Esophagus squamous epithelium (tissue), 5 donors: ENCODE measurements at places on chromosomes 16 and 17.

DNA sequence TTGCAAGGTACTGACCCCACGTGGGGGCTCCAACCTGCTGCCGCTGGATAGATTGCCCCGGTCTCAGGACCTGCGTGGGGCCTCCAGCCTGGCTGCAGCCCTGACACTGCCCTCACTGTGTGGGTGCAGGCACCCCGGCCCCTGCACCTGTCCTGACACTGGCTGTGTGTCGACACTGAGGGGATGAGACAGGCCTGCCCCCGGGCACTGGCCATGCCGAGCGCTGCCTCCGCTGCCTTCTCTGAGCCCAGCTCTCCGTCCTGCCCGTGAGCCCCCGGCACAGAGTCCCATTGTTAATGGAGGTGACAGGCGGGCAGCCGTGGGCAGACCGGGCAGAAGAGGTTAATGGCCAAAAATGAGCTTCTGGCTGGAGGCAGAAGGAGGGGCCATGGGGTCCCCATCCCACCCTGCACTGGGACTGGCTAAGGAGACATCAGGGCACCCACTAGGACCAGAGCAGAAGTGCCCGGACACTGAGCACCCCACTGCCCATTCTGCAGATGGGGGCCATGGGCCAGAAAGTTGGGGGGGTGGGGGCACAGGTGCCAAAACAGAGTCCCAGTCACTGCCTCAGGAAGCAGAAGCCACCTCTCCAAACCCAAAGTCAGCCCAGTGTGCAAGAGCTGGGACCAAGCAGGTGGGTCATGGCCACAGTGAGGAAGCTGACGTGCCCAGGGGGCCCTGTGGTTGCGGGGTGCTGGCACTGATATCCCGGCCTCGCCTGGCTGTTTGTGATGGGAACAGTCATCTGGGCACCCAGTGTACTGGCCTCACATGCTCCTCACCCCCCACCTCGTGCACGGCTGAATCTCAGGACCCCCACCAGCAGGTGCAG is 2.5 kb upstream of the PRR35 start:
- peaks cover 19% of the 10 kb centered on the region for H3K27me3 ChIP-seq
- H3K4me1 ChIP-seq, result peaks cover 7% of the 10 kb centered on the region
- peaks cover under 1% of the 10 kb centered on the region for H3K36me3 ChIP-seq
- no peak for DNase-seq

DNA sequence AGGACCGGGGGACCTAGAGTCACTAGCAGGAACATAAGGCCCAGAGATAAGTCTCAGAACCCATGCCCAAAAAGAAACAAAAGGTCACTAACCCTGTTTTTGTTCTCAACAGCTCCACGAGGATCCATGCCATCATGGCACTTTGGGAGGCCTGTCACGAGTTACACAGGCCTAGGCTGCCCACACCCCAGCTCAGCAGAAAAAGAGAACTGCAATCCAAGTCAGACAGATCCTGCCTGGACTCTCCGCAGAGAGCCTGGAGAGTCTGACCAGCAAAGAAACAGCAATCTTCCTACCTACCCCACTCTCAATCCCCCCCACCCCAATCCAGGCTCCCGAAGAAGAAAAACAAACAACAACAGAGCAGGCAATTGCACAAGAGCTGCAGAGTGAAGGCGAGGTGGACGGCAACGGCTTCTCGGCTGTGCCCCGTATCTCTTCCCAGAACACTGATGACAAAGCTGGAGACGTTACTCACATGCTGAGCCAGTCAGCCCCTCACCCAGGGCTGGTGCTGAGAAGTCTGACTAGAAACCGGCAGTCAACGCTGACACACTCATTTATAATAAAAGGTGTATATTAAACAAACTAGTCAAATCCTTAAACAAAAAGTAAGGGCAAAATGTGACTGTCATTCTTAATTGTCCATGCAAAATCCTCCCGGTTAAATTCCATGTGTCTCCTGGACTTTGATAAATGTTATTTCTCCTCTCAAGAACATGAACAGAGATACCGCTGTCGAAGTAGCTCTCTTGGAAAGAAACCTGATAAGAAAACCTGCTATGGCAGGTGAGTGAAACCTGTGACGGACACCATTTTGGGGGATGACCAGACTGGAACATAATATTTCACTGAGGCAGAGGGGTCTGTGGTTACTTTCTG is 89.3 kb downstream of the SMG6 start:
- no peak for DNase-seq
- H3K4me3 ChIP-seq, result no peak overlapping the region
- H3K36me3 ChIP-seq, result no peaks in the 10 kb centered on the region
- H3K27ac ChIP-seq, result peak overlapping the region; percentile 65

DNA sequence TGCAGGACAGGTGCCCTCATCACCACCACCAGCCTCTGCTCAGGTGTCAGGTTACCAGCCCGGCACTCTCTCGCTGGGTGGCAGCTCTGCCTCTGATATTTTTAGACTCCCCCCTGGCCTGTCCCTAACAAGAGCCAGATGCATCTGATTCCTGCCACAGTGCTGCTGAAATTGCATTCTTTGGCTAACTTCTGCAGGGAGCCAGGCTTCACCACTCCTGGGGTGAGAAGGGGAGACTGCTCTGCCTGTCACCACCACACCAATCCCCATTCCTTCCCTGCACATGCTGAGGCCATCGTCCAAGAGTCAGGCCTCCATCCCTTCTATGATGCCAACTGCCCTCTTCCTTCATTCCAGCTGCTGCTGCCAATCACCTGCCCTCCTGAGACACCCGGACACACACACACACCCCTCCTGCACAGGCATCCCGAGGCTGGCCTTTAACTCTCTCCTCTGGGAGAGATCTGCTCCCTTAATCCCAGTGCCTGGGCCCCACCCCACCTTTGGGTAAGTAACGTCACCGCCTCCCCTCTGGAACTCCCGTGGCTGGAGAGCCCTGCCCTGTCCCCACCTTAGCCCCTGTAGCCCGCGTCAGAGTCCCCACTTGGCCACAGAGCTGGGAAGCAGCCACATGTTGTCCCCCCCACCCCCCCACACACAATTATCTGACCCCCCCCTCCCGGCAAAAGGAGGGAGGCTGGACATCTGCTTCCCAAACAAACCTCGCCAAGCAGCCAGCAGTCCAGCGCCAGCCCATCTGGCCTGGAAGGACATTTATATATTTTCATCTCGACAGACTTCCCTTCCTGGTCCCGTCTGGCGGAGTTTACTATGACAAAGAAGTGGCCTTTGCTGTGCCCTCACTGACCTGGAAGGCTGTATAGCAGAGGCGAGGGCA is 2.8 kb downstream of the EMP2 start:
- H3K36me3 ChIP-seq, result no peaks in the 10 kb centered on the region
- peak overlapping the region; percentile 93 for H3K4me3 ChIP-seq
- no peaks in the 10 kb centered on the region for H3K27me3 ChIP-seq
- H3K27ac ChIP-seq, result peak overlapping the region; percentile 97
- H3K4me1 ChIP-seq, result peaks cover 37% of the 10 kb centered on the region

DNA sequence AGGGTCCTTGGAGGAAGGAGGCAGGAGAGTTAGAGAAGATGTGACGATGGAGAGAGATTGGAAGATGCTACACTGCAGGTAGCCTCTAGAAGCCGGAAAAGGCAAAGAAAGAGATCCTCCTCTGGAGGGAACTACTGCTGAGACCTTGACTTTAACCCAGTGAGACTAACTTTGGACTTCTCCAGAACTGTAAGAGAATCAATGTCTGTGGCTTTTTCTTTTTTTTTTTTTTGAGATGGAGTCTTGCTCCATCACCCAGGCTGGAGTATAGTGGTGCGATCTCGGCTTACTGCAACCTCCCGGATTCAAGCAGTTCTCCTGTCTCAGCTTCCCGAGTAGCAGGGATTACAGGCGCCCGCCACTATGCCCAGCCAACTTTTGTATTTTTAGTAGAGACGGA is 8.7 kb downstream of the BCL7C start:
- no peak overlapping the region for H3K27ac ChIP-seq
- no peaks in the 10 kb centered on the region for H3K27me3 ChIP-seq
- DNase-seq, result no peak
- peaks cover 3% of the 10 kb centered on the region for H3K4me1 ChIP-seq

DNA sequence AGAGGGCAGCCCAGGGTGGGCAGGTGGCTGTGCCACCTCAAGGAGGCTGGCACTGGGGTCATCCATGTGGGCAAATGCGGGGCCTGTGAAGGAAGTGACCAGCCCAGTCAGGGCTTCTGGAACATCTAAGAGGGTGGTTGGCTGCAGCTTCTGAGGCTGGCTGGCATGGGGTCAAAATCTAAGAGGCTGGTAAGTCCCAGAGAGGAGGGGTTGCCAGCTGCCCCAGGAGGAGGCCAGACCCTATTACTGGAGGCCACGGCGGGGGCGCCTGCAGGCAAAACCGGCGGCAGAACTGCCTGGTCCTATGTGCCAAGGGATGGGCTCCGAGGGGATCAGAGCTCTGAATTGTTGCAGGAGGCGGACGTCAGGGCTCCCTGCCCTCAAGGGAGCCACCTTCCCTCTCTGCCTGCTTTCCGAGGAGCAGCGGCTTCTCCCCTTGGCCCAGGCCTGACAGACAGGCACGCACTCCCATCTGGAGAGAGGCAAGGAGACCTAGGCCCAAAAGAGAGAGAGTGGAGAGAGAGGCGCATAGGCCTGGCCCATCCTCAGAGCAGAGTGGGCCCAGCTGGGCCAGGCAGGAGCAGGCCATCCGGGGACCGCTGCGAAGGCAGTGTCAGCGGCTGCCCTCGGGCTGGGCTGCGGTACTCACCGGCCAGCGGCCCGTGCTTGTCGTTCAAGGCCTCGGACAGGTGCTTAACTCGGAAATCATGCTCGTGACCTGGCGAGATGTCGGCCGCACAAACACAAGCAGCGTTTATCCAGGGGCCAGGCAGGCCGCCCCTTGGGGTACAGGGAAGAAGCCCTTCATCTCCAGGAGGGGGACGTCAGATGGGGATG is 10.9 kb downstream of the ZACN start:
- DNase-seq, result no peak
- peaks cover 32% of the 10 kb centered on the region for H3K4me1 ChIP-seq
- peaks cover 72% of the 10 kb centered on the region for H3K36me3 ChIP-seq
- no peak overlapping the region for H3K27ac ChIP-seq
- no peak overlapping the region for H3K4me3 ChIP-seq
- no peaks in the 10 kb centered on the region for H3K27me3 ChIP-seq

GRCh38 chr16:86848821-86849220 is 270.5 kb downstream of the FOXL1 start:
- H3K4me1 ChIP-seq, result peaks cover 10% of the 10 kb centered on the region
- no peak overlapping the region for H3K4me3 ChIP-seq
- no peak for DNase-seq
- no peak overlapping the region for H3K27ac ChIP-seq
- H3K36me3 ChIP-seq, result no peaks in the 10 kb centered on the region

GRCh38 chr16:27879601-27880247 is 183.8 kb downstream of the GSG1L start:
- H3K27ac ChIP-seq, result no peak overlapping the region
- no peak for DNase-seq
- no peak overlapping the region for H3K4me3 ChIP-seq

GRCh38 chr16:66521951-66522771 is 27.8 kb downstream of the TK2 start:
- peak overlapping the region; percentile 87 for H3K27ac ChIP-seq
- H3K4me1 ChIP-seq, result peaks cover 38% of the 10 kb centered on the region
- no peak overlapping the region for H3K4me3 ChIP-seq

- peaks cover 23% of the 10 kb centered on the region for H3K27me3 ChIP-seq
- no peak for DNase-seq
- H3K4me3 ChIP-seq, result no peak overlapping the region
Observed at GRCh38 chr17:34760931-34761495, 181.6 kb downstream of the TMEM132E start.

DNA sequence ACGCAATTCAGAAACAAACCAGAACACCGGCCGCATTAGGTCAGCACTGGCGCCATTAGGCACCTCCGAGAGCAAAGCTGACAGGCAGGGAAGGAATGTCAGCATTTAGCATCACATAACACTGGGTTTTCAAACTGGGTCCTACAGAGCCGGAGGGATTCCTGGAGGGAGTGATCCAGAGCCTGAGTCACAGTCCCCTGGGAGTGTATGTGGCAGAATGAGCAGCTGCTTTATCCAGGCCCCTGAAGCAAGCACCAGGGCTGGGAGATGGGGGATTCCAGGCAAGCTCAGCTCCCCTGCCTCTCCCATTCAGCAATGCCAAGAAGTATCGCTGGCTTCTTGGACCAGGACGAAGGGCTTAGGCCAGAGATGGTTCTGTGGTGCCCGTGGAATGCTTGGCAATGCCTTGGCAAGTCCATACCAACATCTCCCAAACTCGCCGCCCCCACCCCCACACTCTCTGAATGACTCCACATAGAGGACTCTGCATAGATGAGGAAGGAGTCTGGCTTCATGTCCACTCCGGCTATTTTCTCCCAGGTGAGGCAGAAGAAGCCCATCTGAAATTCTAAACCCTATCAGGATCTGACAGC is 20.4 kb downstream of the GAS7 start:
- DNase-seq, result no peak
- H3K27me3 ChIP-seq, result no peaks in the 10 kb centered on the region
- H3K36me3 ChIP-seq, result no peaks in the 10 kb centered on the region

DNA sequence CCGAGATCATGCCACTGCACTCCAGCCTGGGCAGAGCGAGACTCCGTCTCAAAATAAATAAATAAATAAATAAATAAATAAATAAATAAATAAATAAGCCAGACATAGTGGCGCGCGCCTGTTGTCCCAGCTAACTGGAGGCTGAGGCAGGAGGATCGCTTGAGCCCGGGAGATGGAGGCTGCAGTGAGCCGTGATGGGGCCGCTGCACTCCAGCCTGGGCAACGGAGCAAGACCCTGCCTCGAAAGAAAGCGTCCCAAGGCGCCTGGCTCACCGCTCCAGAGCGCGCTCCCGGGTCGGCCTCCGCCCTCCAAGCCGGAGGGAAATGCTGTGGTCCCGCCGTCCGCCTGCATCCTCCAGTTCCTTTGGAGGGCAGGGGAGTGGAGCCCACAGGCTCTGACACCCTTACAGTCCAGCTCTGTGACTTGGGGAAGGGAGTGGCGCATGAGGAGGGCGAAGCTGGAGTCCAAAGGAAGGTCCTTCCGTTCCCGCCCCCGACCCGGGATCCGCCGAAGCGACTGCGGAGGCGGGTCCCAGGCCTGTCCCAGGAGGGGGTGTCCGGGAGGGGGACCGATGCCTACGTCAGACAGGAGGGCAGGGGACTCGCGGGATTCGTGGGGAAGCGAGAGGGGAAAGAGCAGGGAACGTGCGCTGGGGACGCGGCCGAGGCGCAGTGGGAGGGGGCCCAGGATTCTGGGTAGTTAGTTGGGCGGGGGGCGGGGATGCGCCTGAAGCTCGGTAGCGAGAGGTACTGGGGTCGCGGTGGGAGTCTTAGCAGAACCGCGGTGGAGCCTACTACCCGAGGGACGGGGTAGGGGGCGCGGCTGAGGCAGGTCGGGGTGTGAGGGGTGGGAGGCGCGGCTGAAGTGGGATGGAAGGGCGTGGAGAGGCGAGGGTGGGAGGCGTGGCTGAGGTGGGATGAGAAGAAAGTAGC is 8.4 kb upstream of the TRPV2 start:
- peak overlapping the region; percentile 54 for H3K4me3 ChIP-seq
- H3K4me1 ChIP-seq, result peaks cover 4% of the 10 kb centered on the region
- peak overlapping the region; percentile 71 for H3K27ac ChIP-seq

DNA sequence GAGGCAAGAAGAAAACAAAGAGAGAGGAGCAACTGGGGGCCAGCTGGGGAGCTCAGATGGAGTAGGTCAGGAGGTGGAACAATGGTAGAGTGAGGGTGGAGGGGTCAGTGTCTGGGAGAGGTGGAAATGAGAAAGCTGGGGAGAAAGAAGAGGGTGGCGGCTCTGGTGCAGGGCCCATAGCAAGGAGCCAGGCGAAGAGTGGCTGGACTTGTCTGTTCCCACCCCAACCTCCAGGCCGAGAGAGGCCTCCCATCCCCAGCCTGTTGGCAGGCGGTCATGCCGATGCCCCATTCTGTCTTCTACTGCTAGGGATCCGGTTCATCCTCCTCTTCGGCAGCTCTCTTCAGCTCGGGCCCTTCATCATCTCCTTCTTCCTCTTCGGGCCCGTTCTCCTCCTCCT is 31.3 kb downstream of the AP1G1 start:
- H3K4me3 ChIP-seq, result no peak overlapping the region
- DNase-seq, result no peak
- no peaks in the 10 kb centered on the region for H3K4me1 ChIP-seq

- no peak overlapping the region for H3K27ac ChIP-seq
- no peaks in the 10 kb centered on the region for H3K4me1 ChIP-seq
- DNase-seq, result no peak
- H3K4me3 ChIP-seq, result no peak overlapping the region
Observed at GRCh38 chr17:5011928-5012327, 14.2 kb downstream of the KIF1C start.
